ENCODE measurements at places on chromosomes 16 and 17.

GRCh38 chr17:59757881-59758385 lies 50.5 kb downstream of the VMP1 start:
- DNase-seq, result no peak

DNA sequence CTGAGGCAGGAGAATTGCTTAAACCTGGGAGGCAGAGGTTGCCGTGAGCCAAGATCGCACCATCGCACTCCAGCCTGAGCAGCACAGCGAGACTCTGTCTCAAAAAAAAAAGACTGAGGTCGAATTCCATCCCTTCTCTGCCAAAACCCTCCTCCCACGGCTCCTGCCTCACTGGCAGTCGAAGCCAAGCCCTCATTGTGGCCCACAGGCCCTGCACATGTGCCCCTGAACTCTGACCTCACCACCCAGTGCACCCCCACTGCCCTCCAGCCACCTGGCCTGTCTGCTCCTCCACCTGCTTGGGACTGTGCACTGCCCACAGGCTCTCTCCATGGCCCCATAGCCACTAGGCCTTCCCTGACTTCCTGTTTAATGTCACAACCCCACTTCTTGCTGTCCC lies 7.0 kb downstream of the MYO15A start:
- DNase-seq, result no peak

GRCh38 chr16:27852681-27853080 lies 210.8 kb downstream of the GSG1L start:
- no peak for DNase-seq

- no peak for DNase-seq
These were observed 187.7 kb downstream of the CCDC182 start for GRCh38 chr17:57557416-57557815.

DNA sequence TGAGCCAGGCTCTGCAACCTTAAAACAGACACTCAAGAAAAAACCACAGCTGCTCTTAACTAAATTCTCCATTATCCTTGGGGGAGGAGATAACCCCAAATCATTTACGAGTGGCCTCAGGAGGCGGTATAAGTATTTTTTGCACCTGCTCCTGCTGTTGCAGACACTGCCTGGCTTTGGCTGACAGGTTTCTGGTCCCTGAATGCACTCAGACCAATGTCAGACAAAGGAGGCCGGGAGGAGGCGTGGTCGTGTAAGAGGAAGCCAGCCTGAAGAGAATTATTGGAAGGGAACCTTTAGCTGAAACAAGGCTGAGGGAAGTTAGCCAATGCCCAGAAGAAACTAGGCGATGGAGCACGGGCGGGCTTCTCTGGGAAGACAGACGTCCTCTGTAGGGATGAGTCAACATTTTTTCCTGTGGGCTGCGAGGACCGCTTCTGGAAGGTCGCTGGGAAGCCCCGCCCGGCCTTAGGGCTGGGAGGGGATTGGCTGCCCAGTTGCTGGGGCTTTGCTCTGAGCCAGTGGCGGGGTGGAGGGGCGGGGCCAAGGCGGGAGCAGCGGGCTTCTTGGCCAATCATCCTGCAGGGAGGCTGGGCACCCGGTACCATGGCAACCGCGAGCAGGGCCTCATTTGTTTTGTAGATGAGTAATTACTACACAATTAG lies 82.3 kb downstream of the CCDC182 start:
- DNase-seq, result peak; percentile 76

GRCh38 chr16:11179574-11179973 lies 76.4 kb downstream of the SOCS1 start:
- DNase-seq, result no peak

- no peak for DNase-seq
These were observed 10.1 kb downstream of the KSR1 start for GRCh38 chr17:27466376-27466742.

DNA sequence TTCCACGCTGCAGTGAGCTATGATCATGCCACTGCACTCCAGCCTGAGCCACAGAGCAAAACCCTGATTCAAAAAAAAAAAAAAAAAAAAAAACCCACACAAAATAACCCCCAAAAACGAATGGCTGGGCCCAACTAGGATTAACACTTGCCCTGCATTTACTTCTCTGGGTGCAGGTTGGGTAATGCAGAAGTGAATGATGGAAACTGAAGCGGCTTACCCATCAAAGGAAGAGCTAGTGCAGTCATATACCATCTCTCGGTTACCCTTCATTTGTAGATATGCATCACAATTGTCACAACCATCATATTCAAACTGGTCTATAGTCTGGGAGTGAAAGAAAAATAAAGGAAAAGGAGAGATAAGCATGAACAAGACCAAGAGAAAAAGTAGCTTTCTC lies 819 bp downstream of the SUPT4H1 start:
- DNase-seq, result no peak

GRCh38 chr17:50939795-50940684 lies 73.9 kb upstream of the TOB1 start:
- DNase-seq, result no peak

GRCh38 chr16:48526058-48526957 lies 83.7 kb downstream of the N4BP1 start:
- peak; percentile 52 for DNase-seq

DNA sequence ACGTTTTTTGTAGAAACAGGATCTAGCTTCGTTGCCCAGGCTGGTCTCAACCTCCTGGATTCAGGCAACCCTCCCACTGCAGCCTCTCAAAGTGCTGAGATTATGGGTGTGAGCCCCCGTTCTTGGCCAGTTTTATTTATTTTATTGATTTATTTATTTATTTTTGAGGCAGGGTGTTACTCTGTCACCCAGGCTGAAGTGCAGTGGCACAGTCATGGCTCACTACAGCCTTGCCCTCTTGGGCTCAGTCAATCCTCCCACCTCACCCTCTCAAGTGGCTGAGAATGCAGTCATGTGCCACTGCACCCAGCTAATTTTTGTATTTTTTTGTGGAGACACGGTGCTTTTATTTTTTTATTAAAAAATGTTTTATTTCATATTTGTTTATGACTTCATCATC lies 79.9 kb upstream of the ATF7IP2 start:
- DNase-seq, result no peak

DNA sequence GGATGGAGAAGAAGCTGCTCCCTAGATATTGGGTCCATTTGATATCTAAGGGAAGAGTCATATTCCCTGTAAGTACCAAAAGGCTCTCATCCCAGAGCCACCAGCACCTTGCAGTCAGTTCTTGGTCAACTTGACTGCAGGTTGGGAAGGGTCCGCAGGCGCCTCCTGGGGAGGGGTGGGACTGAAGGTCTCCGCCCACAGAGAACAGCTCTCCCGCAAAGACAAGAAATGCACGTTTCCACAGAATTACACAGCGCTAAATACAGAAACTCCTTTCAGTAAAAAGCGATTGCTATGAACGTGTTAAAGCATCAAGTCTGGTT lies 864 bp upstream of the CTCF start:
- no peak for DNase-seq

DNA sequence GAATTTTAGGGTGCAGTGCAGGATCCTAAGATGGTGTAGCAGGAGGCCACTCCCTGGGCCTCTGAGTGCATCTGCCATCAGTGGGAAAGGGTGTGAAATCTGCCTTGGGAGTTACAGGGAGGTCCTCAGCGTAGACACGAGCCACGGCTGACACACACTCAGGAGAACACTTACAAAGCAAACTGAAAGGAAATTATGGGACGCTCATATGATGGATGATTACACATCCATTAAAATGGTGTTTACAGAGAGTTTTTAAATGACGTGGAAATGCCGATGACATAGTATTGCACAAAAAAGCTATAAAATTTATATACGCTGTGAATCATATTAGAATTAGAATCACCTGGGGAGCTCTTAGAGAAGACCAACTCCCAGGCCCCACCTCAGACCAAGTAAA lies 175.2 kb downstream of the CCDC182 start:
- DNase-seq, result no peak

- DNase-seq, result no peak
These were observed 189.7 kb upstream of the CACNG5 start for GRCh38 chr17:66645259-66645658.

- no peak for DNase-seq
These were observed 176.6 kb upstream of the IRX6 start for GRCh38 chr16:55147396-55147795.

GRCh38 chr17:49887086-49887743 lies 39.3 kb upstream of the TAC4 start:
- DNase-seq, result no peak

DNA sequence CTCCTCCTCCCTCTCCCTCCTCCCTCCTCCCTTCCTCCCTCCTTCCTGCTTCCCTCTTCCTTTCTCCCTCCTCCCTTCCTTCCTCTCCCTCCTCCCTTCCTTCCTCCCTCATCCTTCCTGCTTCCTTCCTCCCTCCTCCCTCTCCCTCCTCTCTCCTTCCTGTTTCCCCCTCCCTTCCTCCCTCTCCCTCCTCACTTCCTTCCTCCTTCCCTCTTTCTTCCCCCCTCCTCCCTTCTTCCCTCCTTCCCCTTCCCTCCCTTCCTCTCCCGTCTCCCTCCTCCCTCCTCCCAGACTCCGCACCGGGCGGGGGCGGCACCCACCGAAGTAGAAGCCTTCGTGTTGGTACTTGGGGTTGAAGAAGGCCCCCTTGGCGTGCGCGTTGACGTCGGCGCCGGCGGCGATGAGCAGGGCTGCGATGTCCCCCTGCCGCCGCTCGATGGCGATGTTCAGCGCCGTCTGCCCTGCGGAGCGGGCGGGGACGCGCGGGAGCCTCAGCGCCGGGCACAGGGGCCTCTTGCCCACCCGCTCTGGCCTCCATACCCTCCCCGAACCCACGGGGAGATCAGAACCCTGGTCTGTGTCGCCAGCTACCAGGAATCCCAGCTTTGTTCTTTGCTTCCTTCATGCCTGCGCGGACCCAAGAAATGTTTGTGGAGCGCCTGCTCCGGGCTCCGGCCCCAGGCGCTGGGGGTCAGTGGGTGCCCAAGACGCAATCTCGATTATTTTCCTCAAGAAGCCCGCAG lies 22.2 kb downstream of the TRPV3 start:
- peak; percentile 37 for DNase-seq

DNA sequence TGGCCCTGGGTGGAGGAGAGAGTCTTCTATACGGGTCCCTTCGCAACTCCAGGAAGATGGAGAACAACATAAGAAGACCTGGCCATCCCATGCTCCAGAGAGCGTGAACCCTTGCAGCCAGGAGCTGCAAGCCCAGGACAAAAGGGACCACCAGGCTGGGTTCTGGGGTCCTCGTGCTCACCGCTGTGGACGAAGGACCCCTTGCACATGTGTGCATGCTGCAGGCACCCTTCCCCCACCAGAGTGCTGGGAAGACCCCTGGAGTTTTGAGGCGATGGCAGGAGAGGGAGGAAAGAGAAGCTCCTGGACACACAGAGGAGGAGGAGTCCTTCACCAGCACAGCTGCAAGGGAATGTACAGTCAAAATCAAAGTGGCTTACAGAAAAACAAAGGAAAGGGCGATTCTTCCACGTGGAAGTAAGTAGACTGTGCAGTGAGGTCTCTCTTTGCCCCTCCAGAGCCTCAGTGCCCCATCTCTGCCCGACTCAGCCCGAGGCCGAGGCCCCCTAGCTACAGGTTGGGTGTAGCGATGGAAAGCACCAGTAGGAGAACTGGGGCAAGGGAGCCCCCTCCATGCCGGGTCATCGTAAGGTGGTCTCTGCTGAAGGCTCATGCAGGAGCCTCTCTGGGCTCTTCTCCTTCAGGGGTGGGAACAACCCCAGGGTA lies 51.3 kb downstream of the PIMREG start:
- DNase-seq, result no peak

DNA sequence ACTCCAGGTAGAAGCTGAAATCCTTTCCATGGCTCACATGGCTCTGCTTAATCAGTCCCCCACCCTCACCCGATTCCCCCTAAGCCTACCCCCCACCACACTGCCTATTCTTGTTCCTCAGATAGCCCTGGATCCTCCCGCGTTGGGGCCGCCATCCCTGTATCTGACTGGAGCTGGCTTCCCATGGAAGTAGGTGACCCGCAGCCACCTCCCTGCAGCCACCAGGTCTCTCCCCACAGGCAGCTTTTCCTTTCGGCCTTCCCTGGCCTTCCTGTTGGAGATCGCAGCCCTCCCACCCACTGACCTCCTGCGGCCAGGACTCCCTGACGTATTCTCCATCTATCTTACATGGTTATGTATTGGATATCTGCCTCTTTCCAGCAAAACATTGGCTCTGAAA lies 82.3 kb upstream of the MED9 start:
- no peak for DNase-seq

DNA sequence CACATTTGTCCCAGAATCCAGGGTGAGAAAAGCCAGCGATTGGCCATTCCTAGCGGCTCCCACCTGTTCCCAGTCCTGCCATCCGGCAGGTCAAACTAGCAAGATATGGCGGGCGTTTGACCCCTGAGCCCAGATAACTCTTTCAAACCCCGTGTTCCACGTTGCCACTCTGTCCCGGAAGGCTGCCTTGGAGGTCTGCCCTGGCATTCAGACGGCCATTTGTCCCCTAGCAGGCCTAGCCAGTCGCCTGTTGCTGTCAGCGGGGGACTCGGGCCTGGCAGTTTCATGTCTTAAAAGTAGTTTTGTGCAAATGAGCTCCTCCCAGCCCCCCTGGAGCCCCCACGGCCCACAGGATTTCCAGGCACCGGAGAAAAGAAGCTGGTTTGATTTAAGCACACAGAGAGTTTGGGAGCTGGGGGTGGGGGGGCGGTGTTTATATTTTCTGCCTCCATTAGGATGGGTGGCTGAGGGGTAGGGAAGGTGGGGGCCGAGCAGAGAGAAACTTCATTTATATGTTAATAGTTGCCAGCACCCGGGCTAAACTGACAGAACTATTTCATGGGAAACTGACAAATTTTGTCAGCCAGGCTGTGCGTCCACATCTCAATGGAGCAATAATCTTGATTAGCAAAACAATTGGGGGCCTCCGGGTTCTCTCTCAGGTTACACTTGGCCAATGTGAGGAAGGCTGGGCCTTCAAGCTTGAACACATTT lies 240.9 kb upstream of the SALL1 start:
- DNase-seq, result peak; percentile 50

DNA sequence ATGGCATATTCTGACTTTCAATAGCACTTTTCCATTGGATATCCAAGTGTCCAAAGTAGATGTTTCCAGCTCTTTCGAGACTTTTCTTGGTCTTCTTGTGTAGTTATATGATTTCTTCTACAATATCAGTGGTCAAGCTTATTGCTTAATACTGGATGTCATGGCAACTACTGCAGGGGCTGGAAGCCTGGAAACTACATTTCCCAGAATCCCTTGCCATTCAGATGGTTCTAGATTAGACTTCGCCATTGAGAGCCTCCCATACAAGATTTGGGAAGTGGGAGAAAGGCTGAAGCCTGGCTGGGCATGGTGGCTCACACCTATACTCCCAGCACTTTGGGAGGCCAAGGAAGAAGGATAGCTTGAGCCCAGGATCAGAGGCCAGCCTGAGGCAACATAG lies 153.6 kb downstream of the C16orf95 start:
- DNase-seq, result no peak

All from iPS DF 6.9 (cell line).